CD14-positive monocyte (primary cell): ENCODE measurements at places on chromosomes 2 and 18. TPM values are rescaled to one million over a fixed set of nuclear protein-coding genes. Genes with fewer than 3 reads are reported as not detected.

RTP5 gene
- polyA plus RNA-seq: not detected

DNA sequence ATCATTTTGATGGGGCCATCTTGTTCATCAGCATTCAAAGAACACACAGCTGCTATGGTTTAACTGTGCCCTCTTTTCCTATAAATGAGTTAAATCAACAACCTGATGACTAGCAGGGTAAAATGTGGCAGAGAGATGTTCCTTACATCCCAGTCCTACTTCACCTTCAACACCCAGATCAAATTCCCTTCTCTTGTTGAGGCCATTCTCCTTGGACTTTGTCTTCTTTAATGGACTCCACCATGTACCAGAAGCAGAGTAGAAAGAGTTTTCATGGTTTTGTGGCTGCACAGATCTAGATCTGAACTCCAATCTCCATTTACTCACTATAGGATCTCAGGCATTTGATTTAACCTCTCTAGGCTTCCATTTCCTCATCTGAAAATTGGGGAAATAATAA, 6.4 kb upstream of the UPP2 start:
- H3K27ac ChIP-seq: no peak overlapping the region
- H3K27me3 ChIP-seq: no peaks in the 10 kb centered on the region
- H3K36me3 ChIP-seq: no peaks in the 10 kb centered on the region
- H3K4me3 ChIP-seq: no peak overlapping the region
- DNase-seq: no peak

DNA sequence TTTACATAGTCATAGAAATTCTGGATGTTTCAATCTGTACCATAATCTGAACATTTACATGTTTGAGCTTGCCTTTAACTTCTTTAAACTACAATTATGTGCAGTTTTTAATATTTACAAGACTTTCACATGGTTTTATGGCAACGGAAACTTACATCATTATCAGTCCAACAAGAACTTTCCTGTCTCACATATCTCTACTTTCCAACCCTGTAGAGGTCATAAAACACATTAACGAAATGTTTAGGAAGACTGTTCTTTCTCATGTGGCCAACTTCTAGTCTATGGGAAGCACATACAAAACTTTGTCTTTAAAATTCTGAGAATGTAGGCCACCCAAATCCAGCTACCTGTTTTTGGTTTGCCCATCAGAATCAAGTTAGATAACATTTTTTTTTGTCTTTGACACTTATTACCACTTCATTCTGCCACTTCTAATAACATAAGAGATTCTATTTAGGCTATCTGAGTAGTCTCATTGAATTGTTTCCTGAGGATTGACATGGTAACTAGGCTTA, 693.2 kb downstream of the KCNJ3 start:
- H3K27ac ChIP-seq: no peak overlapping the region
- H3K27me3 ChIP-seq: no peaks in the 10 kb centered on the region
- no peaks in the 10 kb centered on the region for H3K4me1 ChIP-seq
- DNase-seq: no peak

GRCh38 chr2:98607104-98607503, 1.2 kb downstream of the COA5 start:
- H3K4me1 ChIP-seq: peaks cover 31% of the 10 kb centered on the region
- H3K27me3 ChIP-seq: no peaks in the 10 kb centered on the region
- peak overlapping the region; percentile 95 for H3K4me3 ChIP-seq
- DNase-seq: peak; percentile 60
- no peak overlapping the region for H3K27ac ChIP-seq
- H3K36me3 ChIP-seq: peaks cover 40% of the 10 kb centered on the region

DNA sequence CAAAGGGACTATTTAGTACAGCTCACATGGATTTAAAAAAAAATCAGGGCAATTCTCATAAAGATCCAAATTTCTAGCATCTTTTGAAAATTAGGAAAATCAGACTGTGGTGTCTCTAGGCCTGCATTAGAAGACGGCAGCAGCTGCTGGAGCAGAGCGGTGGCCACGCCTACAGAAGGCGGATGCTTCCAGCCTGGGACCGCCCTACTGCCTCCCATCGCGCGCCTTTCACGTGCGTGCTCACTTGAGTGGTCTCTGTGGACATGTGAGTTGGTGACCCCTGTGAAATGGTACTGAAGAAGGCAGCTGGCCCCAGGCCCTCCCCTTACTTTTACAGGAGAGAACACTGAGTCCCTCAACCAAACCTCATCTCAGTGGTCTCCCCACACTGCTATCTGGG, 15.2 kb upstream of the ZFP36L2 start:
- no peak overlapping the region for H3K27ac ChIP-seq
- peaks cover 60% of the 10 kb centered on the region for H3K4me1 ChIP-seq
- no peak overlapping the region for H3K4me3 ChIP-seq
- no peak for DNase-seq
- no peaks in the 10 kb centered on the region for H3K27me3 ChIP-seq

DNA sequence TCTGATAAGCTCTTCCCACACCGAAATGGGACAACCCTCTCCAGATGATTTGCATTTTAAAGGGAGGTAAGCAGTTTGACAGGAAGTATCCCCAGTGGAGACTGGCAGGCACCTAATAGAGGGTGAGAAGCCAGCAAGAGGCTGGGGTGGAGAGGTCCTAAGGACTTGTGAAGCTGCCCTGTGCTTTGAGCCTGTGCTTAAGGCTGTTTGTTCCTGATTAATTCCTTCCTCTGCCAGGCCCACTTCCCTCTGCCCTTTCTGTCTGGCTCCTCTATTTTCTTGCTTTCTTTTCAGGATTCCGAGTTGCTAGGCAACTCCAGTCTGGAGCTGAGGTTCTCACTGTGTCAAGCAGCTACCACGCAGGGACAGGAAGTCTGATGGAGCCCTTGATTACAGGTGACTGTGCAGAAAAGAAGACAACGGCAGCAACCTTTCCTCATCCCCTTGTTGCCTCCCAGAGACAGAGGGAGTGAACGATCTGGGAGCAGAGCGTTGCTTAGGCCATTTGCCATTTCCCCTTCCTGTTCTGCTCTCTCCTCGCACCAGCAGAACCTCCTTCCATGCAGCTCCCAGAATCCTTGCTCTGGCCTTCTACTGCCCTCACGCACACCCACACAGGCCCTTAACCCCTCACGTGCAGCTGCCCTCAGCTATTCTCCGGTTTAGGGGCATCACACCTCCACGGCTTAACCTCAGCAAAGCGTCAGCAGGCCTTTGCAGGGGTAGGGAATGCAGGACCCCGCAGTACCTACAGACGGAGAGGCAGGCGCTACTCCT, 103.6 kb upstream of the CELF4 start:
- H3K4me1 ChIP-seq: no peaks in the 10 kb centered on the region
- H3K4me3 ChIP-seq: no peak overlapping the region
- H3K27ac ChIP-seq: no peak overlapping the region
- no peaks in the 10 kb centered on the region for H3K36me3 ChIP-seq

- H3K27ac ChIP-seq: no peak overlapping the region
- no peaks in the 10 kb centered on the region for H3K4me1 ChIP-seq
- peaks cover 4% of the 10 kb centered on the region for H3K27me3 ChIP-seq
- H3K36me3 ChIP-seq: no peaks in the 10 kb centered on the region
Observed at GRCh38 chr2:217732992-217733391, 269.8 kb downstream of the TNS1 start.

DNA sequence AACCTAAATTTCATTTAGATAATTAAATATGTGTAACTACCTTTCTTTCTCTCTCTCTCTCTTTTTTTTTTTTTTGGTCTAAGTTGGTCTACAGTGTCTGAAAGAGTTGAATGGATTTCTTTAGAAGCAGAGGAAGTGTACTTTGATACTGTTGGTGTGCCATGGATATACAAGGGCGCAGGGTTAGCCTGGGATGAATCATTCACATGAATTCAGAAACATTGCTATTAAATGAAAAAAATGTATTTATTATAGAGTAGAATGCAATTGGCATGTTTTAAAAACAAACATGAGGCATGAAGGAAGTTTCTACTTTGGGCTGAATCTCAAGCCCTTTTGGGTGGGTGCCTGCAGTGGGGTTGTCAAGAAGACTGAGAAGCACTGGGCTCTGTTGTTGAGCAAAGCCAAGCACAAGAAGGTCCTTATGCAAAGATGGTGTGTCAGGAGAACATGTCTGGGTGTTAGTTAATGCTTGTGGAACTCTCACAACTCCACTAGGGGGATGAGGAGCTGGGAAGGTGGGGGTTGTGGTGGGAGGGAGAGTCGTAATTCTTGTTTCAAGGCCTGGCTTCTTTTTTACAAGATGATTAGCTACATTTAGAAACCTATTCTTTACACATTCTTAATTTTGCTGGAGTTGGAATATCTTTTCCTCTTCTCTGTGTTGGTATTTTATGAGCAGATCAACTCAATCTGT, 57.9 kb downstream of the LYPD6 start:
- no peaks in the 10 kb centered on the region for H3K4me1 ChIP-seq
- H3K36me3 ChIP-seq: no peaks in the 10 kb centered on the region
- H3K27me3 ChIP-seq: no peaks in the 10 kb centered on the region
- no peak overlapping the region for H3K4me3 ChIP-seq

DNA sequence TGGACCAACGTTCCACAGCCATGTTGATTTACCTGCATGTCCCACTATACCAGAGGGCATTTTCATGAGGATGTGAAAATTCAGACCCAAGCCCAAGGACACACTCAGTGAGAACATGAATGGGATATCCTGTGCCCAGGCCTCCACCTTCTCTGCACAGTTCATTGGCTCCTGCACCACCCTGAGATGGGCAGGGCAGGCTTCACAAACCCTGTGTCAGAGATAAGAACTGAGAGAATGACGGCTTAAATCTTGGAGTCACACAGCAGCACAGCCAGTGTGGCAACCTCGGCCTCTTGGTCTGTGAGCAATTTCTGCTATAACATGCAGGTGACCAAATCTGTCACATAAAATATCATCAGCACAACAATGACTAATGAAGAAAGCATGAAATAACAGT, 71.9 kb downstream of the UXS1 start:
- no peak overlapping the region for H3K27ac ChIP-seq
- H3K36me3 ChIP-seq: peaks cover 48% of the 10 kb centered on the region
- H3K4me3 ChIP-seq: no peak overlapping the region
- no peaks in the 10 kb centered on the region for H3K27me3 ChIP-seq
- H3K4me1 ChIP-seq: no peaks in the 10 kb centered on the region
- DNase-seq: no peak

GRCh38 chr18:26356045-26356785, 130.0 kb downstream of the TAF4B start:
- no peak for DNase-seq
- H3K4me3 ChIP-seq: no peak overlapping the region
- H3K36me3 ChIP-seq: no peaks in the 10 kb centered on the region
- no peak overlapping the region for H3K27ac ChIP-seq
- H3K27me3 ChIP-seq: no peaks in the 10 kb centered on the region

UGT1A7 gene
- not detected for polyA plus RNA-seq

GRCh38 chr2:46171411-46171953, 125.7 kb upstream of the EPAS1 start:
- H3K4me1 ChIP-seq: no peaks in the 10 kb centered on the region
- DNase-seq: no peak
- H3K27me3 ChIP-seq: no peaks in the 10 kb centered on the region
- H3K36me3 ChIP-seq: no peaks in the 10 kb centered on the region
- H3K4me3 ChIP-seq: no peak overlapping the region

GRCh38 chr2:237892984-237893595, 33.7 kb downstream of the RAMP1 start:
- no peak overlapping the region for H3K27ac ChIP-seq
- no peaks in the 10 kb centered on the region for H3K27me3 ChIP-seq
- H3K36me3 ChIP-seq: no peaks in the 10 kb centered on the region
- no peak overlapping the region for H3K4me3 ChIP-seq
- no peaks in the 10 kb centered on the region for H3K4me1 ChIP-seq

GRCh38 chr2:127453392-127454171, 35.4 kb downstream of the PROC start:
- H3K27me3 ChIP-seq: no peaks in the 10 kb centered on the region
- no peaks in the 10 kb centered on the region for H3K4me1 ChIP-seq
- DNase-seq: no peak
- no peak overlapping the region for H3K27ac ChIP-seq
- no peak overlapping the region for H3K4me3 ChIP-seq
- no peaks in the 10 kb centered on the region for H3K36me3 ChIP-seq

NXPH2 gene
- polyA plus RNA-seq: not detected in 2 replicates

GRCh38 chr2:118689456-118689855, 158.0 kb downstream of the EN1 start:
- no peaks in the 10 kb centered on the region for H3K4me1 ChIP-seq
- H3K27me3 ChIP-seq: no peaks in the 10 kb centered on the region
- H3K36me3 ChIP-seq: no peaks in the 10 kb centered on the region
- H3K27ac ChIP-seq: no peak overlapping the region

ATP8B1 gene
- 0.02 TPM for polyA plus RNA-seq

- DNase-seq: no peak
- H3K27ac ChIP-seq: no peak overlapping the region
- no peaks in the 10 kb centered on the region for H3K4me1 ChIP-seq
- H3K36me3 ChIP-seq: no peaks in the 10 kb centered on the region
Observed at GRCh38 chr2:148375214-148375613, 269.3 kb upstream of the EPC2 start.

DNA sequence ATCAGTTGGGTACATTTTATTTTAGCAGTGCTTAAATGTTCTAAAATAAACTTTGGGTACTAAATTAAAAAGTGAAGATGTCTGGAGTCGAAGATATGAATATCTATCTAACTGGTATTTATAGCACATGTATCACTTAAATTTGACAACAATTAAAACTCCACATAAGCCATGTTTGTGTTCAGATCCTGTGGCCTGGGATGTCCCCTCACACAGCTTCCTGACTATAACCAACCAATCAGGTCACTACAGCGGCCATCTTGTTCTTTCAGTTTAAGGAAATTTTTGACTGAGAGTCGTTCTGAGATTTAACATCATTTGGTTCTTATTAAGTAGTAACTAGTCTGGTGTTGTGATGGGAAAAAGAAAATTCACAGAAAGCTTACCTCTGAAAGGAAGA, 170.7 kb upstream of the NRP2 start:
- no peak overlapping the region for H3K4me3 ChIP-seq
- H3K36me3 ChIP-seq: no peaks in the 10 kb centered on the region
- no peaks in the 10 kb centered on the region for H3K27me3 ChIP-seq

TMEM163 gene
- polyA plus RNA-seq: not detected

GRCh38 chr18:55672574-55673361, 84.8 kb upstream of the TCF4 start:
- H3K27me3 ChIP-seq: no peaks in the 10 kb centered on the region
- H3K27ac ChIP-seq: no peak overlapping the region
- H3K4me1 ChIP-seq: no peaks in the 10 kb centered on the region
- H3K36me3 ChIP-seq: no peaks in the 10 kb centered on the region
- no peak overlapping the region for H3K4me3 ChIP-seq
- DNase-seq: no peak

ANKRD36B gene
- polyA plus RNA-seq: 0.73 TPM

- H3K4me3 ChIP-seq: no peak overlapping the region
- H3K27ac ChIP-seq: no peak overlapping the region
- no peaks in the 10 kb centered on the region for H3K27me3 ChIP-seq
- peaks cover 13% of the 10 kb centered on the region for H3K4me1 ChIP-seq
Observed at GRCh38 chr2:173982182-173982714, 17.1 kb upstream of the SP3 start.
